ENCODE measurements at places on chromosomes 16 and 17.

GRCh38 chr17:44921122-44921882 is 6.0 kb upstream of the GFAP start:
- no peak for DNase-seq

DNA sequence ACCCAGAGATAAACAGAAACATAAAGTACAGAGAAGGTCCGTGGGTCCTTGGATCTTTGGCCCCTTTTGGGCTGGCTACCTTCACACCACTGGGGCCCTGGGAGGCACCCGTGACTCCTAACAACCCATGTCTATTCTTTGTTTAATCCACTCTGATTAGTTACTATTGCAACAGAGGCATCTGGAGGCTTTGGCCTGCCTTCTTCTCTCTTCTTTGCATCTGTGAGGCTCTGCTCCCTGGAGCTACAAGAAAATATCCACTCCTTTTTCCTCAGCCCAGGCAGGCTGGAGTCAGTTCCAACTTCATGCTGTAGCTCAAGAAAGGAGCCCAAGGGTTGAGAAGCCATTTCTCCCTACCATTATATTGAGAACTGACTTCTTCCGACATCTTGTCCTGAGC is 9.5 kb upstream of the CMIP start:
- DNase-seq = no peak

DNA sequence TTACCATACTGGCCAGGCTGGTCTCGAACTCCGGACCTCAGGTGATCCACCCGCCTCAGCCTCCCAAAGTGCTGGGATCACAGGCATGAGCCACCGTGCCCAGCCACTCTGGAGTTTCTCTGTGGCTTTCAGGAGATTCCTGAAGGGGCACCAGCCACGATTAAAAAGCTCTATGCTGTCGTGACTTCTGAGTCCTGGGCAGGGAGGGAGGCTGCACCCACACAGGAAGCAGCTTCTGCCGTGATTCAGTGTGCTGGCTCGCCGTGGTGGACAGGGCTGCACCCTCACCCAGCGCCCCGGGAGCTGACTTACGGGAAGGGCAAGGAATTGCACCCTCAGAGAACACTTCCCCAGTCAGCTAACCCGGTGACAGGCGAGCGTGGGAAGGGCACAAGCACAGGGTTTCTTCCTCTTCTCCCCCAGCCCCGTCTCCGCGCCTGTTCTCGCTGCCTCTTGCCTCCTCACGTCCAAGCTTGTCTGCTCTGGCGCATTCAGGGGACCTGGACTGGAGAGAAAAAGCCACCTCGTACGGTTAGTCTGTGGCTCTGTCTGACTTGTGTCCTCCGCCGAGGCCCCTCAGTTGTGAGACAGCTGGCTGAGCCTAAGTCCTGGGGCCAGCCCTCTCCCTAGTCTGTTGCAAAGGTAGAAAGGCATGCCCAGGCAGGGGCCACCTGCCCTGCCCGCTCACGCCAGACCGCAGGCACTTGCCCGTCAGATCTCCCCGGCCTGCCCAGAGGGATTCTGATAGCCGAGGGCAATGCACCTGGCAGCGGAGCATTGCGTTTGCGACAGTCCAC is 145.0 kb downstream of the SEC14L1 start:
- DNase-seq = no peak

GRCh38 chr16:85752511-85753420 is 1.9 kb upstream of the C16orf74 start:
- DNase-seq = no peak

GRCh38 chr16:20216591-20217217 is 110.6 kb downstream of the GP2 start:
- no peak for DNase-seq

DNA sequence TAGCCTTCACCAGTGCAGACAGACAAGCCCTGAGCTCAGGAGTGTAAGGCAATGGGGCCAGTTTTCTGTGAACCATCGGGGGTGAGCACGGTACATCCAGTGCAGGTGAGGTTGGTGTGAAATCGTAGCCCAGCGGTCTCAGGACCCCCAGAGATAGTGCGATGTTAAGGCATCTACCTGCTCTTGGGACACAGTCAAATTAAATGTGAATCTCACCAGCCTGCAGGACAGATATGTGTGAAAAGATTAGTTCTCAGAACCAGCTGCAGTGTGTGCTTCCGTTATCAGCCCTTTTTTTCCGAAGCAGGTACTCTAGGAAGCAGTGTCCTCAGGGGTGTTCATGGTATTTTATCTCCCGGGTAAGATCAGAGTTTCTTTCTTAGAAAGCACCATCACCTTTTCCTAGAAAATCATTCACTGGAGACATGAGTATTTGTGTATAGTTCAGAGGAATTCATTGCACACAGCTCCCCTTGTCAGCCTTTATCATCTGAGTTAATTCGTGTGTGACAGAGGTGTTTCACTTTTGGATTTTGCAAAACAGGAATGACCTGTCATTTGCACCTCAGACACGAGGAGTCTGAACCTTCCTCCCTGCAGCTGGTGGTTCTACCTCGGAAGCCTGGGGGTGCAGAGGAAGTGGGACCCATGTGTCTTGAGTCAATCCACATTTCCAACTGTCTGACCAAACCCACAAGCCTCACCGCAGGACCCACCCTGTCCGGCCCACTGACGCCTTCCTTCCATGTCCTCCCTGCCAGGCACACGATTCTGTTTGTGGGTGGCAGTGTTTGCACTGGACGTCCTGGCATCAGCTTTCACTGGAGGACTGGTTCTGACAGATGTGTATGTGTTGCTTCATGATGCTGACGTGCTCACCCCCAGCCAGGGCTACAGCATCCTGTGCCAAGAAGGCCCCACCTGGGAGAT is 107.8 kb downstream of the CLEC16A start:
- no peak for DNase-seq

DNA sequence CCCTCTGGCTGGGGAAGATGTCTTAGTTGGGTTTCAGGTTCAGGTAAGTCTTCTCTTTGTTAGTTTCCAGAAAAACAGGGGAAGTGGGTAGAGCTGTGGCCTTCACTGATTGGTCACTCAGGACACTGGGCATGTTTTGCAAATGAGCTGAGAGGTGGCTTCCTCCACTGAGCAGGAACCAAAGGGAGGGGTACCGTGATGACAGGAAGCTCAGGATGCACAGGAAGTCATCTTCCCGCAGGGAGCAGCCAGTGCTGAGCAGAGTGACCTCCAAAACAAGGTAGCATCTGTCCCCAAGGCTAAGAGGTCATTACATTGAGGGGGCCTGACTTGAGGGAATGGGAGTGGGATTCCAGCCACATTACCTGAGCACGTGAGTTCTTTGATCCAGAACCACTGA is 5.6 kb downstream of the NT5C start:
- no peak for DNase-seq
